ENCODE measurements at places on chromosomes 6 and 20.

DNA sequence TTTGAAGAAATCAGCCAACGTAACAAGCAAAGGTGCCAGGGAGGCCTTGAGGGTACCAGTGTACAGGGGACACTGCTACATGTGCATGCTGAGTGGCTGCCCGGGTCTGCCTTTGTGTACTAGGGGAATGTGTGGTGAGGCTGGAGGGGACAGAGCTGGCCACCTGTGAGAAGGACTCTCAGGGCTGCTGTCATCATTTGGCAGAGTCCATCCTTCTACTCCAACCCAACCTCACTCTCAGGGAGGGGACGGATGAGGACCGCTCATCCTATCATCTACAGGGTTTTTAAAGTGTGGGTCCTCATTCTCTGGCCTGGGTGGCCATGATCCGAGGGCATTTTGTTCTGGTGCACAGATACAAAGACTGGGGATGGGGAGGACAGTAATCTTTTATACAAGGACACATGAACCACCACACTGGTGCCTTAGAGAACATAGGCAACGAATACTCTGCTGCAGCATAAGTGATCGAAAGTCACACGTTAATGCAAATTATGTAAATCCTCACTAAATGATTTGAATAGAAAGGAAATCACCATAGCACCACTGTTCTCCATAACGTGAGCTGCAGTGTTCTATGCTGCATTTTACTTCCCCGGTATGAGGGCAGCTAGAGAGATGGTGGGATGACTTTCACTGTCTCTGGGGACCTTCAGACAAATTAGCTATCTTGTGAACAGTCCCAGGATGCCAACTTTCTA lies 181.4 kb downstream of the GMPR start:
- DNase-seq = no peak

GRCh38 chr6:140281236-140281635 lies 906.8 kb upstream of the CITED2 start:
- no peak for DNase-seq

- DNase-seq = peak; percentile 78
Observed at GRCh38 chr6:154868143-154868594, 126.9 kb upstream of the TIAM2 start.

GRCh38 chr6:137309078-137309762 lies 90.0 kb upstream of the IFNGR1 start:
- DNase-seq = no peak

GRCh38 chr6:30543821-30544220 lies 12.5 kb downstream of the GNL1 start:
- DNase-seq = no peak

GRCh38 chr20:7327810-7328209 lies 560.3 kb downstream of the BMP2 start:
- no peak for DNase-seq

DNA sequence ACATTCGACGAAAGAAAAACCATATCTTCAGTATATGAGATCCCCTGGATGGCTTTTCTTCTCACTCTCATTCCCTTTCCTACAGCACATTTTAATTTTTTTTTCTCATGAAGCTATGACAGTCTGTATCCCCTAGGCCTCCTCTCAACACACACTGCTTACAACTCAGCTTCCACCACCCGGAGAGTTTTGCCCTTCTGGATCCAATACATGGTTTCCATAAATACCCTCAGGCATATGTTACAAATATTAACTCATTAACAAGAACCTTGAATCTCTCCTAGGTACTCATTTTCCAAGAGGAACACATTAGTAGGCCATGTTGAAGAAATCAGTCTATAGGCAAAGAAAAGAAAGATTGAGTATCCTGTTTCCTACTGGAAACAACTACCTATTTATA lies 44.0 kb downstream of the PAK5 start:
- no peak for DNase-seq

- DNase-seq = no peak
Observed at GRCh38 chr20:49344975-49345374, 67.1 kb upstream of the ZNFX1 start.

- no peak for DNase-seq
Observed at GRCh38 chr6:168219804-168220203, 99.8 kb downstream of the DACT2 start.

- no peak for DNase-seq
Observed at GRCh38 chr20:62927128-62927705, 912 bp upstream of the DIDO1 start.

GRCh38 chr6:147063469-147064031 lies 140.7 kb upstream of the STXBP5 start:
- no peak for DNase-seq

- DNase-seq = peak; percentile 57
Observed at GRCh38 chr20:51542033-51542570, 417 bp downstream of the NFATC2 start.

GRCh38 chr6:146997062-146997461 lies 207.2 kb upstream of the STXBP5 start:
- no peak for DNase-seq

DNA sequence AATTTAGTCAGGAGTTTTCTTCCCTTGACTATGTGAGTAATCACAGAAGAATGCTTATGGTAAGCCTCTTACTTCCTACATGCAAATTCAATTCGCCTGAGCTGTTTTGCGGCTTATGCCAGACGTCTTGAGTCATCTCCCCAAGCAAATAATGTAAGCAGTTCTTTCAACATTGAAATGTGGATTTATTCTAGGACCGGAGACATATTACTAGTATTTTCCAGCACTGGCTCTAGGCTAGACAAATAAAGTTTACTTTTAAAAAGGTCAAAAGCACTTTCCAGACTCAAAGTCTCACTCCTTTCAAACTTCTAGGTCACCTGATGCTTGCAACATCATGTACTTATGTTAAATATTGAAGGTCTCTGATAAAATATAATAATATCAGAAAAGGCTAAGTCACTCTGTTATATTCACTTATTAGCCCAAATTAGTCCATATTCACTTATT lies 38.1 kb upstream of the NOX3 start:
- no peak for DNase-seq

DNA sequence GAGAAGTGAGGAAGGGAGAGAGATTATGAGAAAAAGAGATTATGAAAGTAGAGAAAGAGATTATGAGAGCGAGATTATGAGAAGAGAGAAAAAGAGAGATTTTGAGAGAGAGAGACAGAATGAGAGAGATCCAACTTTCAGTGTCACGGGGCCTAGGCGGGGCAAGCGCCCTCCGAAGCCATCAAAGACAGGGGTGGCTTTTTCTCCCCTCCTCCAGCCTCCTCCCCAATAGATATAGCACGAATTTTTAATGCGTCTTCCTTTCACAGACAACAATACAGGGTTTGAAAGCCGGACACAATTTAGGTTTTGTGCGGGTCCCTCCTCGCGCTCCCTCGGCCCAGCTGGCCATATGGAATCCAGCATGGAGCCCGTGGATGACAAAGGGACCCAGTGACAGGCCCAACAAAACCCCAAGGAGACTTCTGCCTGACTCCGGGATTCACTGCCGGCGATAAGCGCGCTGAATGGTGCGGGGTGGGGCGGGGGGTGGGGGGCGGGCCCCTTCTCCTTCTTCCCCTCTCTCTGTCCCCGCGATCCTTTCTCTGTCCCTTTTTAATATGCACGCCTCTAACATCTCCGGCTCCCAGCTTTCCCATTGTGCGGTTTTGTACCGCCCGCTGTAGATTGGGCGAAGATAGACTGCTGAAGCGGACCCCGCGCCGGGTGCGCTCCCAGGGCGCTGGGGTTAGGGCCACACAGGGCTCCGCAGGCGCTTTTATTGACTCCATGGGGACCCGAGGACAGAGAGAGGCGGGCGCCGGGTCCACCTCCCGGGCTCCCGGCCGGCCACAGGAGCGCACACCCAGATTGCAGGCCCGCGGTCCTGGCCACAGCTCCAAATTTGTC lies 5.4 kb downstream of the NKX2-2 start:
- DNase-seq = peak; percentile 61

GRCh38 chr6:45584127-45584526 lies 206.4 kb upstream of the SUPT3H start:
- no peak for DNase-seq

DNA sequence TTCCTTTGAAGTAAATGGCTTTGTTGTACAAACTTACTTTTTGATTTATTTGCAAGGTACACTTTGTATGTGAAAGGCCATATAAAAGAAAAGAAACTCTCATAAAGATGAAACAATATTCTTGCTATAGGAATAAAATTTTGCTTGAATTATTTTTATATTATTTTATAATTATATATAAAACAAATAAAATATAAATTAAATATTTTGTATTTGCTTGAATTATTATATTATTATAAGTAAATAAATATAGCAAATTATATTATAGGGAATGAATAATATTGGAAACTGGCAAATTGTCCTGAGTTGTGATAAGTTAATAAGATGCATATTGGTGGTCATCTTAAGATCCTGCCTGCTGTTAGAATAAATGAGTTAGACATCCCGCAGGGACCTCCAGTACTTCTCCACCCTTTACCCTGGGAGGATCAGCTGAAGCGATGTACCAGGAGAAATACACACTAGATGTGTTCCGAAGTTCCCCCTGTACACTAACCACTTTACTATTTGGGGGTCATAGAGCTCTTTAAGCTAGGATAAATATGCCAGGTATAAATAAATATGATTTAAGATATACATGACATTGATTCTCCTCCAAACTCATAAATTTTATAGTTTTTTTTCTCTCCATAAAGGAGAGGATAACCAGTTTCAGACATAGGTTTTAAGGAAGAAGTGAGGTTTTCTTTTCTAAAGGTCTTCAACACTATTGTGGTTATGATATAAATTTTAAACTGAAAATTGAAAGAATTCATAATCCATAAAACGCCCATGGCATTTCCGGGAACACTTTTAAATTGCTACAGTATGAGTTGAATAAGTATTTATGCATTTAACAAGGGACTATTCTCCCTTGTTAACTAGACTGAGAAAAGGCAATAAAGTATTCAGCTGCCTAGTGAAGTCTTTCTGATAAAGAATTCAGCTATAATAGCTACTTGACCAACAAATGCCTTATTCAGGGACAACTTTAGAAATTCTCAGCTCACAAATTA lies 486.3 kb upstream of the MARCKS start:
- no peak for DNase-seq

GRCh38 chr6:138539876-138540275 lies 40.6 kb upstream of the NHSL1 start:
- DNase-seq = no peak

DNA sequence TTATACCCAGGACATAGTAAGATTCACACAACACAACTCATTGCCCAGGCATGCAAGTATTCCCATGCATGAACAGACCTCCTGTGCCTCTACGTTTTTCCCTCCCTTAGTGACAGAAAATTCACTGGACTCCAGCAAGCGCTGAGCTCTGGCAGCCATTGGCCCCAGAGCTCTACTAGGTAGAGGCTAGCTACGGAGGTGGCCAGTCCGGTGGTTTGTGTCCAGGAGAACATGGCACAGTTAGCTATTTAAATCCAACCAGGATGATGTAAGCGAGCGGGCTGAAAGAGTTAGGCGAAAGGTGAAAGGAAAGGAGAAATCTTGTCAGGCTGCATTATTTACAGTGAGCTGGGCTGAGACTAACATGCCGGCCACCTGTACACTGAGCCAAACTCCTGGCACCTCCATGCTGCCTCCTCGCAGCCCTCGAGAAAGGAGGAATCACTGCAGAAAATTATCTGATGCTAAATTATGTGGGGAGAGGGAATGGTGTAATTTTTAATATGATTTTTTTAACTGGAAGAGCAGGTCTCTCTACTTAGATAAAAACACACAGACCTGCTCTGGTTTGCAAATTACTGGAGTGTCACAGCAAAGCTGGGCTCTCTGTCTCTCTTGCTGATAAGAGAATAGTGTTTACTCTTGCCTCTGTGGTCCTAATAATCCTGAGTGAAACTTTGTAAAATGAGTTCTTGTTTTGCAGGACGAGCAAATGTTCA lies 50.1 kb upstream of the ARMC2 start:
- no peak for DNase-seq

DNA sequence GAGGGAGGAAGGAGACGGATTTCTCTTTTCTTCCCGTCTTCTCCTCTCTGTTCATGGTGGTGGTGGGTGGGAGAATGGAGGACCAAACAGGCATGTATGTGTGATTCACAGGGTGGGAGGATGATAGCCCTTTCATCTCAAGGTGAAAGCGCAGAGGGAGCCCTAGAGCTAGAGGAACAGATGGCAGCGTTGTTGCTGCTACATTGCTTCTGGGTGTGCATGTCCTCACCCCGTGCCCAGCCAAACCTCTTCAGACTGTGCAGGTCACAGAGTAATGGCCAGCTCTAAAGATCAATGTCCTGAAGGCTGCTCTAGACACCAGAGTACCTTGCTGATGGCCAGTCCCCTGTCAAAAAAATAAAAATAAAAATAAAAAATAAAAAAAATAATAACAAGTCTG lies 301.8 kb downstream of the TBC1D7 start:
- peak; percentile 8 for DNase-seq

DNA sequence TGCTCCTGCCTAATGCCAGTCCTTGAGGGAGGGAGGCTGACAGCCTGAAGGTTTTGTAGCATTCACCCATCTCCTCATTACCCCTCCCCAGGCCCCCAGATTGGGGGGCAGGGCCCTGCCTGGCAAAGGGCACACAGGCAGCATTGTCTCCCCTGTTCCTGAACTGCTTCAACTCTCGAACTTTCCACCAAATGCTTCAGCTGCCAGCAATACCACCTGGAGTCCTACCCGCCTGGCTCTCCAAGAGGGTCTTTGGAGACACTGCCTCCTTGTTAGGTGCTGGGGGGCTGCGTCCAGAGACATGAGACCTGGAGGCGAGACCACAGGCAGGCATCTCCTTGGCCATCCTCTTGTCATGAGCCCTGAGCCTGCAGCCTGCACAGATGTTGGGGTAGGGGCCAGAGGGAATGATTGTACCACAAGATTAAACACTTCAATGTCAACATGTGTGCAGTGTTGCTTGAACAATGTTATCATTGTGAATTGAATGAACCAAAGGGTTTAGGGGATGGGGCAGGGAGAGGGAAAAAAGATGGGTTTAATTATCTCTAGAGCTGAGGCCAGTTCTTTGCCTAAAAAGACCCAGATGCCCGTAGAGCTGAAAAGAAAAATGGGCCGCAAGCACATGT lies 25.0 kb downstream of the BMP7 start:
- no peak for DNase-seq

- DNase-seq = peak; percentile 53
Observed at GRCh38 chr6:5302995-5303622, 41.8 kb downstream of the FARS2 start.

DNA sequence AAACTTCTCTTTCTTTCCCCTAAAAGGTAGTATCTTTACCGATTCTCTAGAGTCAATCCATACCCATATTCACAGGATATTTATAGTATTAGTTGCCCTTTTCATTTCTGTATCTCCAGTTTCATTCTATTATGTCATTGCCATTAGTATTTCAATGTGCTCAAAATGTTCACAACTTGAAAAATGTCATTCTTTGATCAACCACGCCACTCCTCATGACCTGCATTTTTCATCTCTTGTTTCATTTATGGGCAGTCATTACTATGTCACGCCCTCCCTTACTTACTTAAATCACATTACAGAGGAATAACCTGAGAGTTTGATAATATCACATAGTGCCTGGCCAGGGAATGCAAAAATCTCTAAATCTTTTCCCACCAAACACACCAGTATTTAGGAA lies 427.3 kb upstream of the GJE1 start:
- DNase-seq = no peak

DNA sequence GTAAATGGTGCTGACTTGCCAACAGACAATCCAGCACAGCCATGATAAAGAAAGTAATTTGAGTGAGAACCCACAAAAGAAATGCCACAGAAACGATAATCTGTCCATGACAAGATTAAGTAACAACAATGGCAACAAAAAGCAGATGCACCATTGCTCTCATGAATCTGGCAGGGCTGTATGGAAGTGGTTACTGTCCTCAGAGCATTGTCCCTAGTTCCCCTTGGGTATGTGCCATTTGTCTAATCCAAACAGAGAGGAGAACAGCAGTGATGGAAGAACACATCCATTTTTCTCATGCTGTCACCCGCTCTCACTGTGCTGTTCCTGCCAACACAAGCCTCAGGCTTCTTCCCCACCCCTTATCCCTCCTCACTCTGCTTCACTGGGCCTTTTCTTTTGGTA lies 65.8 kb downstream of the REV3L start:
- DNase-seq = no peak
